ENCODE measurements at places on chromosomes 6 and 20.

DNA sequence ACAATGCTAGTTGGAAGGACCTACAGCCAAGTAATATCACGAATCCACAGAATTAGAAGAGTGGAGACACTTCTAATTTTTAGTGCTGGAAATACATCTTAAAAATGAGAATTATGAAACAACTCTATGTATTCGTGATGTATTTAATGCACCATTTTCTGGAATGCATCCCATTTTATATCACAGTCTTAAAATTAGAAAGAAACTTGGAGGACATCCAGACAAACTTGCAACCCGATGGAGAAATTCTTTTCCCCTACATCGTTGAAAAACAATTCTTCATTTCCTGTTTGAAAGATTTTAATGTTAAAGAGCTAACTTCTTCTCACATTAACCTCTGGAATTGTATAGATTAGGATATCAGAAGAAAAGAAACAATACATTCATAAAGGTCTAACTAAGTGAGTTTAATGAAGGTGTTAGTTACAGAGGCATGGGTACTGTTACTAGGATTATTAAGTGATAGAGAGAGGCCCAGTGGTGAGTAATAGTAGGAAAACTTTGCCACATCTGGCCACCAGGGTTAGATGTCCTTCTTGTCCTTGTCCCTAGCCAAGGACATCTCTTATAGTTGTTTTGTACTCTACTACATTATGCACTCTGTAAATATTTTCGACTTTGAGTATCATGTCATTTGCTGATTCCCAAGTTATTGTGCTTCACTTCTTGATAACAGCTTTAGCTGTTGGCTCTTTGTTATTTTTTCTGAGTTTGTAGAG lies 502.4 kb upstream of the PTCHD4 start:
- DNase-seq, result no peak

- DNase-seq, result no peak
These were observed 269.0 kb downstream of the COL12A1 start for GRCh38 chr6:74936886-74937285.

DNA sequence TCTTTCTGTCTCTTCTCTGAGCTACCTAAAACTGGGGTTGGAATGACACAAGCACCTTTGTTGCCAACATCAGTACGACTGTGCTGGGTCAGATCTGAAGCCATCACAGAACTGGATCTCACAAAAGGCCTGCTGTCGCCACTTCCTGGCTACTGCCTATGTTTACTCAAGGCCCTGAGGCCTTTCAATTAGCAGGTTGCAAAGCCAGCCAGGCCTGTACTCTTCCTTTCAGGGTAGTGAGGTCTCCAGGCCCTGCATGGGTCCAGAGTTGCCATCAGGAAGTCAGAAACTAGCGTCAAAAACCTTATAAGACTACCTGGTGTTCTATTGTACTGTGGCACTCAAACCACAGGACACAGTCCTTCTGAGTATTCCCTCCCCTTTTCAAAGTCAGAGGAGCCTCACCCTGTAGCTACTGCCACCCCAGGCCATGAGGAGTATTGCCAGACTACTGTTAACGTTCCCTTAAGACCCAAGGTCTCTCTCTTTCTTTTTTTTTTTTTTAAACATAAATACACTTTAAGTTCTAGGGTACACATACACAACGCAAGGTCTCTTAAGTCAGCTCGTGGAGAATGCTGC lies 937.4 kb upstream of the GJE1 start:
- no peak for DNase-seq

DNA sequence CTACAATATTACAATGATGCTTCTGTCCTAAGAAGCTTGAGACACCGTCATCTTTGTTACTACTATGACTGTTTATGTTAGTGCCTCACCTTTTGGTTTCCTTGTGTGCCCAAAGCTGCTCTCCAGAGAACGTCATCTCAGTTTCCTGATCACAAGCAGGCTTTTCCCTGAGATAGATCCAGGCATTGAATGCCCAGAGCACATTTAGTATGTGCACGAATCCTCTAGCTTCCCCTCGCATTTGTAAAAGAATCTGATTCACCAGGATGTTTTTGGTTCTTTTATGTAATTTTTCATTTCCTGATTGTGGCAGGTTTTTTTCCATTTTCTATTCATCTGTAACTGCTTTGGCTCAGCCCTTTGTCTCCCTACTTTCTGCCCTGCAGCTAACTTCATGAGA lies 100.2 kb upstream of the TMEM181 start:
- no peak for DNase-seq

GRCh38 chr6:136701045-136701444 lies 91.2 kb downstream of the MAP3K5 start:
- no peak for DNase-seq

DNA sequence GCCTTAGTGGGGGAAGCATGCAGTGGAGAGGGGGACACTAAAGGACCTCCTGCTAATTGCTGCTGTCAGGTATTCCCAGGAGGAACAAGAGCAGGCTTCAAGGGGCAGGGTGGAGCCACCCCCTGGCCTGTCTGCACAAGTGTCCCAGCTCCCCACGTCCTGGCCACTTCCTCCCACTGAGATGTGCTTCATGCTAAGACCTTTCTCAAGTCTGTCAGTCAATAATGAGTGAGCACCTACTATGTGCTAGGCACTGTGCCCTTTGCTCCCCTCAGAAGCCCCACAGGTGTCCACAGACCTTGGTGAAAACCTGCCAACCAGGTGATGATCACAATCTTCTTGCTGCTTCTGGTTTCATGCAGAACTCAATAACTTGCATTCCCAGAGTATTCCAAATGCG lies 147.9 kb downstream of the UNC5CL start:
- no peak for DNase-seq

DNA sequence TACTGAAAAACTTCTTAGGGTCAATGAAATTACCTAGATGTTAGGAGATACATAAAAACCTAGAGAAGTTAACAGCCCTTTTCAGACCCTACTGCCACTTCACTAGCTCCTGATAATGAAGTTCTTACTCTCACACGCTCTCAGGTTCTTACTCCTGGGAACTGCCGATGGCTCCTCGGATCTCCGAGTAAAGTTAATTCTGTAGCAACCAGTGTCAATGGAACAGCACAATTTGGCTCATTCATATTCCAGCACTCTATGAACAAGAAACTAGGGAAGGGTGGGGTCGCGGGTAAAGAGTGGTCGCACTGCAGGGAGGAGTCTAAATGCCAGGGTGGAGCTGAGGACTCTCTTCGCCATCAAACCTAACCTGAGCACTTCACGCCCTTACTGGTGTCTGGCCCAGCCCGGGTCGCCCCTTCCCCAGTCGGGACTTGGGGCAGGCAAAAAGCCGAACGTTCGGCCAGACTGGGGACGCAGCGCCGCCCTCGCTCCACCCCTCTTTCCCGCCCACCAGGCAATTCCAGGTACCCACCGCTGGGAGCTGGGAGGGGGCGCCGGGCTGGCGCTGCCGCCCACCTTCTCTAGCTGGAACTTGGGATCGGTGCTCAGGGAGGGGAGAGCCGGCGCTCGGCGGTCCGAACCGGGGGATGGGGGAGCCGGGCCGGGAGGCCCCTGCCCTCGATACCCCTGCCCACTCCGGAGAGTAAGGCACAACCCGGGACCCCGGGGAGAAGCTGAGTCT lies 744 bp downstream of the RAB23 start:
- DNase-seq, result peak; percentile 66

DNA sequence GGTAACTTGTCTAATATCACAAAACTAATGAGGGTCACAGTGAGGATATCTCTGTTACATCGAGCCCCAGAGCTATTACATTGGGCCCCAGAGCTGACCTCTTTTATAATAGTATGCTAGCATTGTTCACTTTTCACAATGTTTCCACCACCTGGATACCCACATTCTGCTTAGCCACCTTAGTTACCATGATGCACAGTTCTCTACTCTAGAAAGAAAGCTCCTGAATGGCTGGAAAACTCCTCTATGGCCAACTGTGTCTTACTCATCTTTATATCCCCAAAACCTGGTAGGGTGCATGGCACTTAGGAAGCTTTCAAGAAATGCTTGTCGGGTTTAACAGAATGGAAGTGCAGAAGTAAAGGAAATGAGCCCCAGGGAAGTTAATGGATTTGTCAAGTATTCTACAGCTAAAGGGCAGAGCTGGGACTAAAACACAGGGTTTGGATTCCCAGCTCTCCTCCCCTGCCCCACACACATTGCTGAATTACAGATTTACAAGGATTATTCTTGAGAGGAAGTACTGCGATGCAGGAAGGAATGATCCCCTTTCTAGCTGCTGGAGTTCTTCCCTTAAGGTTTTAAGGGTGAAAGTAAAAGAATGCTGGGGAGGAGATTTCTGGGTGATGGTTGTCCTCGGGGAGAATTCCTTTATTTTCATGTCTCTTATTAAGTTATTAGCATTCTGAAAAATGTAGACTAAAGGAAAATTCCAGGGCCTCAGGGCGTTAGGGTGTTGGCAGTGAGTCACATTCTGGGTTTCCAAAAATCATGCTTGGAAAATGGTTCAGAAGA lies 16.1 kb upstream of the HINT3 start:
- no peak for DNase-seq

DNA sequence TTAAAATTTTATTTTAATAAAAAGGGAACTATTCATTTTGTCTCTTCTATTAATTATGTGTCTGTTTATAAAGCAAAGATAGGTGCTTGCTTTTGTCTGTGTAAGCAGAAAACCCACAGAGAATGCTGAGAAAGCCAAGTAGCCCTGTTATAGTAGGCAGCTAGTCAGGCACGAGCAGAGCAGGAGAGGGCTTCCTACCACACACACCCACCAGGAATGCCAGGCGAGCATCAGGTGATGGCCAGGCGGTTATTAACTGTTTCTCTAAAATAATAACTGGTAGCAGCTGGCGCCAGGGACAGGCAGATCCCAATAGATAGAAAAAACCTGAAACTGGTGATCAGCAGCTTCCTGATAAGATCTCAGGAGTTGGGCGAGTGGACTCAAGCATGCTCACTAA lies 15.7 kb downstream of the C6orf15 start:
- no peak for DNase-seq

GRCh38 chr20:51216850-51217249 lies 193.9 kb upstream of the KCNG1 start:
- DNase-seq, result no peak

DNA sequence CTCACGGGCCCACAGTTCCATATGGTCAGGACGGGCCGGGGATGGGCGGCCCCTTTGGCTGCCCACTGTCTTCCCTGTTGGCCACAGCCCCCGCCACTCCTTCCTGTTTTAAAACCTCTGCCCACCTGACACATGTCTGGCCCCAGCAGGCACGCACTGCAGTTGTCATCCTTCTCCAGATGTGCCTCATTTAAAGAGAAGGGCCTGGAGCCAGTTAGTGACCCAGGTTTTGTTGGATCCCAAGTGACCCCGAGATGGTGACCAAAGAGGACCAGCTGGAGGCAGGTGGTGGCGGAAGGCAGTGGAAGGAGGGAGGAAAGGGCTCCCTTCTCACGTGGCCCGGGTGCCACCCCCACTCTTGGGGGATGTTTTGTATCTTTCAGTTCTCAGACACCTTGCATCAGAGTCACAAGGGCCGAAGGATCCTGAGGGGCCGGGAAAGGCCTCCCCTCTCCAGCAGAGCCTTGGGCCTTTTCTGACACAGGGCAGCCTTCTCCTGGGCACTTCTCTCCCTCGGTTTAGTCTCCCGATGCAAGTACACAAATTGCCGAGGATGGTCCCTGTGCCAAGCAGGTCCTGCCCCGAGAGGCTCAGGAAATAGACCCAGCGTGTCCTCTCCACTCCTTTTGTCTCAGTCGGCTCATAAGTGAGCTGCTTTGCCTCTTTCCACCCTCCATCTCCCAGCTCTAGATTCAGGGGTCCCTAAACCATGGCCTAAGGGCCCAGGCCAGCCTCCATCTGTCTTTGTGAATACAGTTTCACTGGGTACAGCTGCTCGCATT lies 117.6 kb downstream of the SULF2 start:
- no peak for DNase-seq

GRCh38 chr20:8764344-8764962 lies 304.4 kb upstream of the PLCB4 start:
- no peak for DNase-seq

DNA sequence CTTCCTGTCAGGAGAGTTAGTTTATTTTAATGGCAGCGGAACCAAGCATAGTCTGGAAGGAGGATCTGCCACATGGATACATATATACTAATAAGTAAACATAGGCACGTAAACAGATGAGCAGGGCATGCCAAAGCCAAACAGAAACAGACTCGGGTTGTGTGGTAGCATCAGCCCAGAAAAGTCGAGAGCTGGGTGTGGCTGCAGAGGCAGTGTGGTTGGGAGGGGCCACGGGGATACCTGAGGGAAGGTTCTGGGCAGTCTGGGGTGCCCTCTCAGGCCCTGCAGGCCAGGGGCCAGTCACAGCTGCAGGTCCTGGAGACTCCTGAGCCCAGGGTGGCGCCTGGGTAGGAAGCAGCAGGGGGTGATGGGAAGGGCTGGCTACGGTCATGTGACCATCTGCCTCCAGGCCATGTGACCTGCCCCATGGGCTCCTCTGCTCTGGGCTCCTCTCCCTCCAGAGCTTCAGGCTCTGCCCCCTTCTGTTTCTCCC lies 42.8 kb upstream of the MRPS10 start:
- no peak for DNase-seq

All from nucleus accumbens (tissue), 56 donors.